Stimulated activated CD8-positive, alpha-beta memory T cell treated with anti-CD3 and anti-CD28 coated beads, Interleukin-4, amount 100 ng/mL, for 1 hour (primary cell): ENCODE measurements at places on chromosomes 1 and 21.

GRCh38 chr1:8302081-8302956, 15.6 kb upstream of the SLC45A1 start:
- DNase-seq, result no peak

- DNase-seq, result no peak
Measured at GRCh38 chr1:246569248-246570238, 3.3 kb downstream of the CNST start.

- DNase-seq, result no peak
Measured at GRCh38 chr1:9643351-9644256, 7.9 kb upstream of the PIK3CD start.

DNA sequence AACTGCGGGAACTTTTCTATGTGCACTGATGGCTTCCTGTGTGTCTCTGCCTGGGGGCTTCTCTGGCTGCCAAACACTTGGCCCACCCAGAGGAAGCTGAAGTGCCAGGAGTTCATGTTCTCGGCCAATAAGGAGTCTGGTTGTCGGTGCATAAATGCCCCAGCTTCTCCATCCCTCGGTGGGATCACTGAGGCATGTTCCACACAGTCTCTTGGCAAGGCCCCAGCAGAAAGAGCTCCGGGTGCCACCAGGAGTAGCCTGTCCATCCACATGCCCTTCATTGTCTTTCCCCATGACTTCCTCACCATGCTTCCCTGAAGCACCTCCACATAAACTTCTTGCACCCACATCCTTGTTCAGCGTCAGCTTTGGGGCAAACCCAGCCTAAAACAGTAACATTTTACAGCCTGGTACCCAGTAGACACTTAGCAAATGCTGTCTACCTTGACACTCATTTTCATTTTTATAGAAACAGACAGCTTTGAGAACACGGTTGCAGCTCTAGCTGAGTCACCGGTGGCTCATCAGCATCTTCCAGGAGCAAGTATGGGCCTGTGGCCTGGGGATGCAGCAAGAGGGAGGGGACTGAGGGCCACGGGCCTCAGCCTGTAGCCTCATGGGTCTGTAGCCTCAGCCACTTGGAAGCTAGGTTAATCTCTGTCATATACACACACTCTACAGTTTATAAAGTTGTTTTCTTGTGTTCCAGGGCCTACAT, 14.8 kb upstream of the CDCP2 start:
- no peak for DNase-seq

DNA sequence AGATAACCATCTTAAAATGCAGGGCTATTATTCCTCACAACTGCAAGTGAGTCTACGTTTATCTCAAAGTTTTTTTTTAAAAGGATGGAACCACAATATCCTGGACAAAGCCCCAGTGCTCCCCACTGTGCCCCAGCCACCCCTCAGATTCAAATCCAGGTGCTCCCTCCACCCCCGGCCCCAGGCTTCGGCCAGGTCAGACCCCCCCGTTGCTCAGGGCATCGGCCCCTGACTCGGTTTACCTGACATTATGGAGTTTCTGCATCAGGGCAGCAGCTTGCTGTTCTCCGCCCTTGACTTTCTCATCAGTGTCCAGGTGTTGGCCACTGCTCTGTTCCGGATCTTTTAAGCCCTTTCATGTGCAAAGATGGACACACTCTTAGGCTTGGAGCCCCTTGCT, 72.9 kb downstream of the SCCPDH start:
- DNase-seq, result no peak

DNA sequence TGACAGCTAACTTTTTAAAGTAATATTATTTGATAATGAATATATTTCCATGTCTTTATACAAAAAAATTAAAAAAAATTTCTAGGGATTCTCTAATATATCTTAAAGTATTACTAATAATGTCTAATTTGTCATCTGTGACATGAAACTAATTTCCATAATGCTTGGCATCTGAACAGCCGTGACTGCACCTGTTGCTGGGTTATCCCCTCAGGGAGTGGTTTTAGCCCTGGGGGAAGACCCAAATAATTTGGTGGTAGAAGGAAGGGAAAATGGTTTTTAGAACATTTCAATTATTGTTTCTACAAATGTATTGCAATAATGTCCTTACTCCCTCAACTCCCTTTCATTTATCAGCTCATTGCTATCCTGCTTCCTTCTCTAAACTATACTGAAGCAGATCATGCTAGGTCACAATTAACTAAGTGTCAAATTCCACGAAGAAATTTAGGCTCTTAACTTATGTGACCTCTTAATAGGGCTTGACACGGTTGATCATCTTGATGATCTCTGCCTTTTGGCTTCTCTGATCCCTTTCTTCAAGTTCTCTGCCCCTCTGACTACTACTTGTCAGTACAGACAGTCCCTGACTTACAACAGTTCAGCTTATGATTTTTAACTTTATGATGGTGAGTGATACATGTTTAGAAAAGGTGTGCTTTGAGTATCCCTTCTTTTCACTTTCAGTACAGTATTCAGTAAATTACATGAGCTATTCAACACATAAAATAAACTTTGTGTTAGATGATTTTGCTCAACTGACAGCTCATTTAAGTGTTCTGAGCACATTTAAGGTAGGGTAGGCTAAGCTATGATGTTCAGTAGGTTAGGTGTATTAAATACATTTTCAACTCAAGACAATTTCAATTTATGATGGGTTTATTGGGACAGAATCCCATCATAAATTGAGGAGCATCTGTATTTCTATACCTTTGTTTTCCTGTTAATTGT, 26.4 kb upstream of the DPH5 start:
- DNase-seq, result no peak

- no peak for DNase-seq
Measured at GRCh38 chr1:185849014-185849413, 114.8 kb downstream of the HMCN1 start.

GRCh38 chr1:11229203-11229602, 33.1 kb downstream of the MTOR start:
- DNase-seq, result no peak

- no peak for DNase-seq
Measured at GRCh38 chr1:27366411-27367159, at the start of gene MAP3K6. MAP3K6 (minus strand) TSS chr1:27366961; CDS start chr1:27366597, 364 bp downstream.

DNA sequence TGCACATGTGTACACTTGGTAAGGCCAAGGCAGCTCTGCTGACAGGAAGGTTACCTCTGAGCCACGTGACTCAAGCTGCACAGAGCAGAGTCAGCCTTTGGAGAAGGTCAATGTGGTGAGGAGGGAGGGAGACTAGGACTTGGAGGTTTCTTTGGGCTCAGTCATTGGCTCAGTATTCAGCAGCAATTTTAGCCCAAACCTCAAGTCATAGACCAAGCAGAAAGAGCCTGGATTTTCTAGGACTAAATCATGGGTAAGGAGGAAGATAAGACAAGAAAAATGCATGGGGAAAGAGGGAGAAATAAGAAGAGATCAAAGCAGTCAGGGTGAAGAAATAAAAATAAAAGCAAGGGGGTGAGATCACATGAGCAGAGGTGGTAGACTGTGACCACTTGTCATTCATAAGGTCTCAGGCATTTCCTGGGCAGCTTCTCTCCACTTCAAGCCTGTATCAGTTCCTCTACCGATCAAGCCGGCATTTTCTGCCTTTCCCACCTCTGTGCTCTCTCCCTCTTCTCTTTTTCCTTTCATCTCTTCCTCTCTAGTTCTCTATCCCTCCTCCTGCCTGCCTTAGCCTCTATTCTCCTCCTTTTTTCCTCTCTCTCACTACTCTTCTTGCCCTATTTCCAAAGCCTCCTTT, 51.7 kb upstream of the DUSP10 start:
- DNase-seq, result no peak

- no peak for DNase-seq
Measured at GRCh38 chr1:234427950-234428646, 50.9 kb downstream of the TARBP1 start.

GRCh38 chr1:30758785-30759380, 1.3 kb upstream of the LAPTM5 start:
- no peak for DNase-seq

DNA sequence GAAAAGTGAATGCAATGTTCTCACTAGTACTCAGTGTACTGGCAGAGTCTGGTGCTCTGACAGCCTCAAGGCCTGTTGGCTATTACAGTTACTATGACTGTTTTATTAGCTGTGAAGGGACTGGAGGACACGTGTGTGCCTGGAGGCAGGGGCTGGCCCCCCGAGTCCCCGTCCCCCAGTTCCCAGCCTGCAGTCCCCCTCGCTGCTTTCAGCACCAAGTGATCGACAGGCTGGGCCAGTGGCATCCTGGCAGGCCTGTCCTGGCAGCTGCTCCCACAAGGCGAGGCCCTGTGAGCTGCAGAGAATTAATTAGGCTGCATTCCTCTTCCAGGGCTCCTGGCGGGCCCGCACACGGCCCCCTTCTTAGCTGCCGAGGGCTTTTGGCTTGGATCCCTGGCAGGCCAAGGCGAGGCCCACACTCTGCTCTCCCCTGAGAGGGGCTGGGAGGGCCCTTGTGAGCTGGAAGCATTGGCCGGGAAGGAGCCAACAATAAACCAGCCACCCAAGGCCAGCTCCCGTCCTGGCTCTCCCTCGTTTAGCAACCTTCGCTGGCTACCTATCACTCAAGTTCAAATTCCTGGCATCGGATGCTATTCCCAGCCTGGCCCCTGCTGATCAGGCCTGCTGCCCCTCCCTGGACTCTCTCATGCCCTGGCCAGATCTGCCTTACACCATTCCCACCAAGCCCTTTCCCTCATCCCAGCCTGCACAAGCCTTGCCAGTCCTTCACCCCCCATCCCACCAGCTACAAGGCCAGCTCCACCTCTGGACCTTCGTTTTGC, 9.8 kb downstream of the EDN2 start:
- DNase-seq, result no peak

GRCh38 chr1:64898107-64898861, 68.1 kb downstream of the JAK1 start:
- DNase-seq, result no peak

- no peak for DNase-seq
Measured at GRCh38 chr1:169696273-169697100, 14.9 kb downstream of the SELL start.

DNA sequence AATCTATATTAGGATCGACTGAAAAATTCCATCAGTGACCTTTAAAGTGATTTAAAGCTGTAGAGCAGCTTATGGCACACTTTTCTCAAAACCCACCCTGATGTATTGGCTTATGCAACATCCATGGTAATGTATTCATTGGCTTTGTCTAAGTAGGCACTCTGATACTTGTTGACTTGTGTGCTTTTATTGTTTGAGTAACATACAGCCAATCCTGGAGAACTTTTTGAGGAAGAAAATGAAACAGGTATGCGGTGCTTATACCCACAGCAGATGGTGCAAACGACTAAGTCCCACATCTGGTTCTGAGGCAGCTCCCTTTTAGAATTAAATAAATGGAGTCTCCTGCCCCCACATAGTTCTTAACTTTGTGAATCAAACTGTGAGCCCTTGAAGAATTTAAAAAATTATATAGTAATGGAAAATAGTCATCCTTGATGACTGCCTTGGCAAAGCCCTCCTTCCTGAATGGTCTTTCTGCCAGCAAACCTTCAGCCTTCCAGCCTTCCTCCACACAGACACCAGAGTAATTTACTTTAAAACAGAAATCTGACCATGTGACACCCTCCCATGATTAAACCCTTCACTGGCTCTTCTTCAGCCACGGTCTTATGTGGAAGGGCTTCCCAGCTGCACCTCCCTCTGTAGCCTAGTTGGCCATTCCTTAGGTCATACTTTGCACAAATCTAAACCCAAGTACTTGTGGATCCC, 116.0 kb downstream of the BCAR3 start:
- no peak for DNase-seq

GRCh38 chr1:202311875-202312635, 29.7 kb downstream of the UBE2T start:
- no peak for DNase-seq

GRCh38 chr1:50333595-50333974, 89.7 kb downstream of the DMRTA2 start:
- DNase-seq, result no peak

- no peak for DNase-seq
Measured at GRCh38 chr1:185768371-185768770, 34.2 kb downstream of the HMCN1 start.

- DNase-seq, result no peak
Measured at GRCh38 chr1:38120552-38121230, 74.1 kb upstream of the POU3F1 start.

GRCh38 chr1:201450721-201451291, 18.2 kb downstream of the PHLDA3 start:
- DNase-seq, result no peak

- no peak for DNase-seq
Measured at GRCh38 chr21:36849461-36850105, 116.9 kb downstream of the HLCS start.

DNA sequence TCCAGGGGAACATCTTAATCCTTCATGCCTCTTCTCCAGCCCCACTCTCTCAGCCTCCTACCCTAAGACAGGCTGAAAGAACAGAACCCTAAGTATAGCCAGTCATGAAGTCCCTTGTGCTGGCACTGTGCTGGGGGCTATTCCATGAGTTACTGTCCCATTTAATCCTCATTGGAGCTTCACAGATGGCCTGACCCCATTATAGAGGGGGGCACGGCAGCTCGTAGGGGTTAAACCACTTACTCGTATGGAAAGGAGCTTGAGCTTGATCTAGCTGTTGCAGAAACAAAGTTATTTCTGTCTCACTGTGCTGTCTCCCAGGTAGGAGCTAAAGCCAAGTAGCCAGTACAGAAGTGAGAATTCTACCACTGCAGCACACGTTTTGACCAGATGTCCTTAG, 203.2 kb upstream of the COA6 start:
- DNase-seq, result no peak

GRCh38 chr1:45815667-45816458, 12.5 kb downstream of the MAST2 start:
- no peak for DNase-seq

DNA sequence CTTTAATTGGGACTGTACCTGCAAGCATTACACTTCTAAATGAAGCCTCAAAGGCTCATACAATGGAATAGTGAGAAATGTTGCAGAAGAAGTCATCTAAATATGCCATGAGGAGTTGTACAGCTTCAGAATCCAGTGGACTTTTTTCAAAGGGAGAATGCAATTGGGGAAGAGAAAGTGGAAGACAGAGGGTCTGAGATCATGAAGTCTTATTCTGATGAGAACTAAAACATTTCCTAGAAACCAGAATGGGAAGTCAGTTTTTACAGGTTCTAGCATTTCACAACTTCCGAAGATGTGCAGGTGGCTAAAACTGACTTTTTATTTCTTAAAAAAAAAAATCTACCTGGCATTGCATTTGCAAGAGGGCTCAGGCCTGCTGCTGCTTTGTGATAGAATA, 424.4 kb upstream of the RUNX1 start:
- DNase-seq, result no peak

GRCh38 chr21:38645282-38645681, 147.0 kb upstream of the ERG start:
- no peak for DNase-seq

- DNase-seq, result no peak
Measured at GRCh38 chr1:20386323-20387081, 95.8 kb downstream of the VWA5B1 start.

GRCh38 chr1:6475381-6476133, 9.6 kb upstream of the TNFRSF25 start:
- DNase-seq, result peak; percentile 53

GRCh38 chr1:205782627-205783432, 7.5 kb upstream of the RAB29 start:
- no peak for DNase-seq
